ENCODE measurements at places on chromosomes 3 and 15.

GRCh38 chr3:46763178-46763577 is 45.5 kb upstream of the PRSS50 start:
- DNase-seq: no peak

- DNase-seq: no peak
Measured at GRCh38 chr15:87760547-87761314, 495.8 kb downstream of the NTRK3 start.

DNA sequence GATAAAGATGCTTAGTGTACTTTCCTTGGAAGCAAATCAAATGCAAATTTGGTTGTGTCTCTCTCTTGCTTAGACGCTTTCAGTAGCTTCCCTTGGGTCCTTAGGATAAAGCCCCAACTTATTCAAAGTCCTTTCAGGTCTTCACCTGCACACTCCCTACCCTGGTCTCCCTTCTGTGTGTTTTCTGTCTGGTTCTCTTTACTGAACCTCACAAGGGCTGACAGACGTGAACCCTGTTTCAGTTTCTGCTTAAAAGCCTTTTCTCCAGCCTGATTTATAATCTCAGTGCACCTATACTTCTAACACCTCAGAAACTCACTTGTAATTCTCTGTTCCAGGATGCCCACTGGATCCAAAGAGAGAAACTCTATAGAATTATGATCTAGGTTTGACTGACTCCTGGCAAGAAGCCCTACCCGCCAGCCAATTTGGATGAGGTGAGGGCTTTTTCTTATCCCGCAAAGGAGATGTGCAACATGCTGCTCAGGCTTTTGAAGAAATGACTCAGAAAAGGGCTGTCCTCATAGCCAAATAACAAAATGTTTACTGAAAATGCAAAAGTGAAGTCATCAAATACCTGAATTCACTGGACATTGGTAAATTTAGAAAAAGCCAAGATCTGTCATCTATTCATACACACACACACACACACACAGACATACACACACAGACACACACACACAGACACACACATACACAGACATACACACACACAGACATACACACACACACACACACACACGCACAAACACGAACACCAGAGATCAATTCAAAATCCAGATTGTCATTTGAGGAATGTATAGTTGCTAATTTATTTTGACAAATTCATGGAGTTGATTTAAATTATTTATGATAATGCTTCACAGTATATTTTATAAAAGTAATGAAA is 102.4 kb upstream of the EOMES start:
- DNase-seq: no peak

DNA sequence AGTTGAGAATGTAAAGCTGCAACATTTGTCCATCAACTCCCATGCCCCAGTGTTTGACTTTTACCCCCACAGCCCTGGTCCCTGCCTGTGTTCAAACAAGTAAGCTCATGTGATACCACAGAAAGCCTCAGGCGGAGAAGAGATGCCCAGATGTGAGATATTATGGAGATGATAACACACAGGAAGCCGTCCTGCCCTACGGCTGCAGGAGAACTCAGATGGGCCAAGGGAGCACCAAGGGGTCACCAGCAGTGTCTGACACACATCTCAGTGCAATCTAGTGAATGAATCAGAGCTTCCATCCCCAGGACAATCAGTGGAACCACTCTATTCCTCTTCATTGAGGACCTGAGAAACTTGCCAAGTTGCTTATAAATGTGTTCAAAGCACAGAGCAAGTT is 14.0 kb upstream of the SPINK8 start:
- DNase-seq: no peak

GRCh38 chr15:23616536-23616935 is 31.1 kb downstream of the MAGEL2 start:
- DNase-seq: no peak

DNA sequence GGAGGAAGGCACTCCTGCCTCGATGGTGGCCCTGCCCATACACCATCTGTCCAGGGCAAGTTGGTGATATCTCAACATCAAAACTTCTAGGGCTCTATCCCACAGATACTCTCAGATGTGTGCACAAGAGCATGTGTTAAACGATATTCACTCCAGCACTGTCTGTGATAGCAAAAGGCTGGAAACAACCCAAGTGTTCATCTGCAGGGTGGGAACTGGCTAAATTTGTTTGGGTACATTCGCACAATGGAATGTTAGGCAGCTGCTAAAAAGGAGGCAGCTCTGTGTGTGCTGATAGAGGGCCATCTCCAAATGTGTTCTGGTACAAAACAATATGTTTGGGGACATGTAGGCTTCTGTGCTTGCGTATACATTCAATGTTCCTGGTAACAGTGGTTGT is 19.8 kb downstream of the IGDCC4 start:
- no peak for DNase-seq

DNA sequence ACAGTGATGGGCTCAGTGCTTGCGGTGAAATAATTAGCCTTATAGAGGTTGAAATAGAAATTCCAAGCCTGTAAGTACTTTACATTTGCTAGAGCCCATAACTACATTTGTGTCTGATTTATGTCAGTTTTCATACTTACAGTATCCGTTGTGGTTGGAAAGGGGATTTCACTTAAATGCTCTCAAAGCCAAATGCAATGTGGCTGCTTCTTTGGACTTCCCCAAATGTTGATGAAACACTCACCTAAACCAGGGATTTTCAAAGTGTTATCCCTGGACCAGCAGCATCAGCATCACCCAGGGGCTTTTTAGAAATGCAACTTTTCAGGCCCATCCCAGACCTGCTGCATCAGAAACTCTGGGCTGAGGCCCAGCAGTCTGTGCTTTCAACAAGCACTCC is 378.7 kb downstream of the MCTP2 start:
- DNase-seq: no peak

DNA sequence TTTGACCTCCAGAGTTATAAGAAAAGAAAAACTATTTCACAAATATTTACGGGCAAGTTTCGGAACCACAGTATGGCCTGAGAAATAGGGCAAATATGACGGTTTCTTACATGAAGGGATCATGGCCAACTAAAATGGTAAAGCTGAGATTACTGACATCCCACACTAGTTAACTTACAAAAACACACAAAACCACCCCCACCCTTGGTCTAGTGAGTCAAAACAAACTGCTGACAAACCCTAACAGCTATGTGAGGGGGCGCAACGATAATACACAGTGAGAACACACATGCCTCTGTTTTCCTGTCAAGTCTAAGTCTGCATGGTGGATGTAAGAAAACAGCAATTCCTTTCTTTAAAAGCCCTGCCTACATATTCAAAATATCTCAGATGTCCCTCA is 32.3 kb downstream of the CBLB start:
- no peak for DNase-seq

DNA sequence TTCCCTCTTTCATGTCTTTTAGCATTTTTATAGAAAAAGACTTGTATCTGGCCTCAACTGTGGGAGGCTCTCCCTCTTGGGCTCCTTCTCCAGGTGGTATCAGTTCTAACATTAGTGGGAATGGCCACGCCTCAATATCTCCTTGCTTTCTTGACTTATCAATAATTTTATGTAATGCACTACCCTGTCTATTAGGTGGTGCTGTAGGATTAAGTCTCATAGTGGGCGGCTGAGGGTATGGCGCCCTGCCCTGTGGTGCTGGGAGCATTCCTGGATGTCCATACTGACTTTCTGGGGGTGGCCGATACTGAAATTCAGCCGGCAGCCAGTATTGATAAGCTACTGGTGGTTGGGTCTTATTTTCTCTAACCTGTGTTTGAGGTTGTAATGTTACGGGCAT is 8.7 kb upstream of the RPUSD3 start:
- no peak for DNase-seq

GRCh38 chr3:115062009-115062408 is 85.1 kb downstream of the ZBTB20 start:
- peak; percentile 25 for DNase-seq

DNA sequence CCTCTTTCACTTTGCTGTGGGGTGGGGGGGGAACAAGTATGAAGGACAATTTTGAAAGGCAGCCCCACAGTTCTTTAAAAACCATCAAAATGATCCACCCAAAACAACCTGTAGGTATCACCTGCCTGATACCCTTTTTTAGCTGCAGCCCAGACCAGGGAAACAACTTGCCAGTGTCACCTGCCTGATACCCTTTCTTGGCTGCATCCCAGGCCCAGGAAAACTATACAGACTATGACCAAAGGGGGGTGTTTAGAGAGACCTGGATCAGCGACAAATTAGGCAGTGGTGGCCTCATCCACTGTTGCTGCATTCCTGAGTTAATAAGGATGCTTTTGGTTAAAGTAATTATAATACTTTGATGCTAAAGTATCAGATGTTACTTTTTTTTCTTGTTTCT is 122.0 kb downstream of the VPS13C start:
- no peak for DNase-seq

- no peak for DNase-seq
Measured at GRCh38 chr3:107679921-107680320, 157.2 kb downstream of the BBX start.

DNA sequence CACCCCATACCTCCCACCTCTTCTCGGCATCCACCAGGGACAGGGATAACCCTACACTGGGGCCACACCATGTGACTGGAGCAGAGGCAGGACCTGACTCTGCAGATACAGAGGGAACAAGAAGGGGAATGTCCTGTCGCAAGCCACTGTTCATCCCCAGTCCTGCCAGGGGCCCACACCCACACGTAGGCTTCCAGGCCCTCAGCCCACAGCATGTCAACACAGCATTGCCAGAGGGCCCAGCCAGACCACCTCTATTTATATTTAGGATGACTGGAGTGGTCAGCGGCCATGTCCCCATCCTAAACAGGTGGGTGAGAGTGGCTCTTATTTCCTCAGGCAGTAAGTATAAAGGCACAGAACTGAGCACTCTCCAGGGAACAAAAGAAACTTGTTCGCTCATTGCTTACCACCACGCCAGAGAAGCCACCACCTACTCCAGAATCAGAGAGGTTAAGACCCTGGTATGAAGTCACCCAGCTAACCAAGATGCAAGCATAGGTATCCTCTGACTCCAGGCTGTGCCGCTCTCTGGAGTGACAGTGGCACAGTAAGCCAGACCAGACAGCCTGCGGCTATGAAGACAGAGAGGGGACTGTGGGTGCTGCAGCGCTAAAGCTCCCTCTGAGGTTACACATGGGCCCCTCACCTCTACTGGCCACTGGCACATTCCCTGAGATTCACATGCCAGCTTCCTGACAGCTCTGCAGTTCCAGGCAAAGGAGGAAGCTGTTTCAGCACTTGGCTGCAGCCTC is 67.9 kb downstream of the LRIG1 start:
- no peak for DNase-seq

DNA sequence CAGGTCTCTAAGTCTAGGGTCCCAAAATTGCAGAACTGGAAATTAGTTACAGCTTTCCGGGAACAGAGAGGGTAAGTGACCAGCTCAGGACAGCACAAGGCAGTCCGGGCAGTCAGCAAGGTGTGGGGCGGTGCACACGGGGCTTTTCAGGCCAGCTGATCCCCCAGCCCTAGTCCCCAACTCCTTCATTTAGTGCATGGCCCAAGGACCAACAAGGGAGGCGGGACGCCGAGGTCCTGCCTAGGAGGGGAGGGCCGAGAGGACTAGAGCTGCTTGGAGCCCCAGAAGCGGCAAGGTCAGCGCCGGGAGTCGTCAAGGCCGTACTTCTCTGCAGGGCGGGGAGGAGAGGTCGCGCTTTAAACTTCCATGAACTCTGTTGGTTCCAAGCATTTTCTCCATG is 2.0 kb upstream of the PDE8A start:
- no peak for DNase-seq

GRCh38 chr3:118559286-118559685 is 475.4 kb downstream of the IGSF11 start:
- no peak for DNase-seq

GRCh38 chr15:58077427-58077826 is 11.9 kb upstream of the ALDH1A2 start:
- DNase-seq: no peak

GRCh38 chr3:44771424-44772098 is 10.0 kb downstream of the KIF15 start:
- no peak for DNase-seq

DNA sequence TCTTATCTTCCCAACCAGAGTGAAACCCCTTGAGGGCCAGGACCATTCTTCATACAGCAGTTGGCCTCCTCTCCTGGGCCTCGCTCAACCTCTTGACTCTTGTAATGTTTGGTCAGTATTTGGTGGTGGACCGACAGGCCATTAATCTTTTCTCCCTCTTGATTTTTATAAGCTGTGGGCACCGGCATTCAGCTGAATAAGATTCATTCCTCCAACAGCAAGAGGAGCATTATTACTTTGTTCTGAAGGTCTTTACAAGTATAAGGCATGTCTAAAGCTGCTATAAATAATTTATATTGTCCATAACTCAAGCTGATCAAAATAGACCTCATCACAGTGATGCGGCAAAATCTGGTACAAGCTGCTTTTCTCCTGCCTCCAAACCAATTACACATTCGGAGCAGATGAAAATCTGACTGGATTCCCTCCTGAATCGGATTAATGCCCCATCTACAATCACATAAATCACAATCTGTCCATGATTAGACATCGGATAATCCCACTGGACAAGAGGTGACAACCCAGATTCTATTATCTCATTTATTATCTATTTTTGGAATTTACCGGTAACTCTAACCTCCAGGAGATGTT is 8.4 kb upstream of the ISL2 start:
- DNase-seq: no peak

DNA sequence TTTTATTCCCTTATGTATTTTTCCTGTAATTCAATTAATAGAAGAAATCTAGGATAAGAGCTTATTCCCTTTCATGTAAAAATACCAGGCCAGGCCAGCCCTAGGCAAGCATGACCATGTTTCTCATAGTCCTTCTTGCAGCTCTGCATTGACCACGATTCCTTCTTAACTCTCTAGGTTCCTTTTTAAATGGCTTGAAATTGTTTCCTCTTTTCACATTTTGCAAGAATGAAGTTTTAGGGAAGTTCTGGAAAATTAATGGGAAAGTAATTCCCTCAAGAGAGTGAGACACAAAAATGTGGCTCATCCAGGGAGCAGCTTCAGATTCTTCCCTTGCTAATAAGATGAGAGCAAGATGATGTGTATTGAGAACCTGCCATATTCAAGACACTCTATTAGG is 116.5 kb upstream of the FGF7 start:
- DNase-seq: no peak

GRCh38 chr15:74343797-74344127 is 23.7 kb downstream of the CYP11A1 start:
- DNase-seq: no peak

- DNase-seq: no peak
Measured at GRCh38 chr3:63056932-63057331, 181.7 kb upstream of the CADPS start.

- no peak for DNase-seq
Measured at GRCh38 chr3:11618904-11619303, 24.8 kb downstream of the VGLL4 start.

DNA sequence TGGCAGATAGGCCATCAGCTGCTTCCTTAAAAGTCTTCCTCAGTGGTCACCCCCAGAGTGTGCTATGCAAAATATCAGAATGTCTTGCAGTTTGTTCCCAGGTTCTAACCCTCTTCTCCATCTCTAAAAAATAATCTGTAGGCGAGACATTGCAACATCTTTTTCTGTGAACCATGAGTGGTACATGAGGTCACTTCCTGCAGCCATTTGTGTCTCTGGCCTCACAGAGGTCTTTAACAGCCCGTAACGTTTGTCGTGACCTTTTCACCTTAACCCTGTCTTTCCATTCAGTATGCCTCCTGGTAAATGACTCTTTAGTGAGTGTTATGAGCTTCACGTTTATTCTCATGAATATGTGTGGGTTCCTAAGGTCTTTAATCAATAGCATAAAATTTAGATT is 145.4 kb downstream of the KLHL25 start:
- DNase-seq: no peak

Measured in hypothalamus (tissue), 51 donors.